ENCODE measurements at places on chromosomes 3 and 15. TPM values are rescaled to one million over a fixed set of nuclear protein-coding genes. Genes with fewer than 3 reads are reported as not detected.

The LRRC31 gene
- total RNA-seq = not detected

The ARNT2 gene
- 42.5 TPM for total RNA-seq

The NRG4 gene
- total RNA-seq = 2.5 TPM

The OR5H2 gene
- total RNA-seq = not detected

The MUC4 gene
- total RNA-seq = 0.47 TPM

Measured in metanephros (tissue), 2 donors.